ENCODE measurements at places on chromosomes 12 and 14.

DNA sequence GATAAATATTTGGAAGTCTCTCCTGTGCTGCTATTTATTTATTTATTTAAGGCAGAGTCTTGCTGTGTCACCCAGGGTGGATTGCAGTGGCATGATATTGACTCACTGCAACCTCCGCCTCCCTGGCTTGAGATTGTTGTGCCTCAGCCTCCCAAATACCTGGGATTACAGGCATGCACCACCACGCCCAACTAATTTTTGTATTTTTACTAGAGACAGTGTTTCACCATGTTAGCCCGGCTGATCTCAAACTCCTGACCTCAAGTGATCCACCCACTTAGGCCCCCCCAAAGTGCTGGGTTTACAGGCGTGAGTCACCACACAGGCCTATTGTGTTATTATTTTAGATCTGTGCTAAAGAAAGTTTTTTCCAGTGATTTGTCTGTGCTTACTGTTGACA lies 225.2 kb downstream of the CCER1 start:
- no peak for DNase-seq

GRCh38 chr12:109393437-109394345 lies 46.0 kb downstream of the MYO1H start:
- DNase-seq, result peak; percentile 9

GRCh38 chr12:13734584-13735152 lies 246.7 kb downstream of the GRIN2B start:
- no peak for DNase-seq

- peak; percentile 7 for DNase-seq
Measured at GRCh38 chr12:27549801-27550652, 26.0 kb downstream of the PPFIBP1 start.

DNA sequence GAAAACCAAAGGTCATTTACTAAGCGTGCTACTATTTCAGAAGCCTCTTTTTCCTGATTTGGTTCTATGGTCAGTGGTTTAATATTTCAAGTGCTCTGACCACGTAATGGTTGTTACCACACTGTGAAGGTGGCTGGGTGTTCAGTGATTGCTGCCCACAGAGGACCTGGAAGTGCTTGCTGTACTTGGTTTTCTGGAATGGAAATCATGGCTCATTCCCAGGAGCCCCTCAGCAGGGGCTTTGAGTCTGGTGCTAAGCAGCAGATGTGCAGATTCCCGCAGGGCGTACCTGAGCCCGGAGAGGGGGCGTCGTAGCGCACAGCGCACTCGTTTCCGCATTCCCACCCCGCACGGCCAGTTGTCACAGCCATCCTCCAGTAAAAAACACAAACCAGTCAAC lies 50.5 kb downstream of the TRAF3 start:
- DNase-seq, result no peak

- DNase-seq, result no peak
Measured at GRCh38 chr14:85413836-85414526, 116.0 kb upstream of the FLRT2 start.

DNA sequence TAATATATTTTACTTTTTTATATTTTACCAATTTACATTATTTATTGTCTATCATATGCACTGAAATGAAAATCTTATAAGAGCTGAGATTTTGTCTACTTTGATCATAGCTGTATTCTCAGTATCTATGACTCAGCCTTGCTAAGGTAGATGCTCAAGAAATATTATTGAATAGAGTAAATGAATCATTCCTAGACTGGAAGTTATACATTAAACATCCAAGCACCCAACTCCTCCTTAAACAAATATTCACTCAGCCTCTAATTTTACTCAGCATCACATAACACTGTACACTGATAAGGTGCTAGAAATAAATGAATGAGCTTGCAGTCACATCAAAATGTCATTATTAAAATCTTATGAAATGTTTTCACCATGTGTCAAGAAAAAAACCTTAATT lies 1424.9 kb downstream of the LRFN5 start:
- DNase-seq, result no peak

- DNase-seq, result no peak
Measured at GRCh38 chr12:5428332-5429221, 3.3 kb upstream of the NTF3 start.

- DNase-seq, result no peak
Measured at GRCh38 chr12:52298677-52299190, 7.4 kb upstream of the KRT81 start.

GRCh38 chr14:53881161-53881871 lies 75.3 kb downstream of the BMP4 start:
- DNase-seq, result no peak

GRCh38 chr12:65121049-65121955 lies at the start of gene WIF1:
Gene WIF1 (minus strand): TSS chr12:65121305. CDS start chr12:65121191, 114 bp downstream.
- DNase-seq, result peak; percentile 61

- no peak for DNase-seq
Measured at GRCh38 chr12:101563212-101563611, 31.6 kb upstream of the MYBPC1 start.

GRCh38 chr14:56180754-56181542 lies 62.7 kb downstream of the PELI2 start:
- DNase-seq, result no peak

DNA sequence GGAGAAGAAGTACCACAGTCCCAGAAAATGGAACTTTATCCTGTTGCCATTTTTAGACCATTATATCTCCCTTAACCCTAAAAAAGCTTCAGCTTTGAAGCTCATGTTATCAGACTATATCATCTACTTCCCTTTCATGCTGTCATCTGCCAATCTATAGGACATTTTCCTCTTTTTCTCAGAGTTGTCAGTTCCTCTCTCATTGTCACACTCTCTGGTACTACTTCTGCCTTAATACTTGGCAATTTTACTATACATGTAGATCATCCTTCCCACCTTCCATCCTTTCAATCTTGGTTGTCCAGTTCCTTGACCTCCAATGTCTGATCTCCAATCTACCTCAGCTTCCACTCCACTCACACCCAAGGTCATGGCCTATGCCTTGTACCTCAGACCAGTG lies 57.4 kb downstream of the SLC15A5 start:
- DNase-seq, result no peak

DNA sequence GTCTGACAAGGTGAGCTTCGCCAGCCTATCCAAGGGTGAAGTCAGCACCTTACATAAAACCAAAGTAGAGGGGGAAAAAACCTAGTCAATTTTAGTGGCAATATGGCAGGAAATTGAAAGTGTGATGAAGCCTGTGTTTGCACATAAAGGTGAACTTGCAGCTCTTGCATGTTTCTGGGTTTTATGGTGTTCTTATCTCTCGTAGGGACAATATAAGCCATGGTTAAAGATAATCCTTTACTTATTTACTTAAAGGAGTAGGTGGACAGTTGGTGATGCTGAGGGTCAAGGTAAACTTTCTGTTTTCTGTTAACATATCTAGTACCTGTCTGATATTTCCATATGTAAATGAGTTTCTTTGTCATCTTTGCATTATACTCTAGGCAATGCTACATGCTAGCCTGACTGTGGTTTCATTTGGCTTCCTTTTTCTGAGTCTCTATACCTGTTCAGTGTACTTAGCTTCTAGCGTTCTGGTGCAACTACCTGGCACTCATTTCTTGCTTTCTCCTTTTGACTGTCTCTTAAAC lies 32.8 kb downstream of the CCDC91 start:
- DNase-seq, result no peak

- no peak for DNase-seq
Measured at GRCh38 chr12:116389990-116390389, 112.5 kb upstream of the MED13L start.

GRCh38 chr12:108060067-108060466 lies 69.0 kb upstream of the WSCD2 start:
- no peak for DNase-seq

- DNase-seq, result no peak
Measured at GRCh38 chr12:31989571-31990362, 30.6 kb downstream of the RESF1 start.

DNA sequence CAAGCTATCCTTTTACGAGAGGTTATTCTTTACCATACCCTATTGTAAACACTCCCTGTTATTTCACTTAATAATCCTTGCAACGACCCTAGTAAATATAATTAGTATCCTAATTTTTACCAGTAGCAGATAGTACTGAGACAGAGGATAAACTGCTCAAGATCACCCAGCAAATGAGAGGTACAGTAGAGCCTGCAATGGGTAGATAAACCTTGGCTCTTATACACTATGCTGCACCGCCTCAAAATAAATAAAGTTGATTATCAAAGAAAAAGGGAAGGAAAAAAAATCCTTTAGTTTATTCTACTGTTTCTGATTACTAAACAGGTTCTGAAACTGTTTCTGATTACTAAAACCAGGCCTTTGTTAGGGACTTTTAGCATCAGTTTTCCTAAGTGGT lies 22.5 kb downstream of the YBX3 start:
- DNase-seq, result no peak

GRCh38 chr12:89863493-89863938 lies 154.9 kb upstream of the ATP2B1 start:
- no peak for DNase-seq

- no peak for DNase-seq
Measured at GRCh38 chr14:102230481-102231210, 74.3 kb downstream of the MOK start.

GRCh38 chr12:26010293-26010821 lies 51.9 kb downstream of the RASSF8 start:
- no peak for DNase-seq

DNA sequence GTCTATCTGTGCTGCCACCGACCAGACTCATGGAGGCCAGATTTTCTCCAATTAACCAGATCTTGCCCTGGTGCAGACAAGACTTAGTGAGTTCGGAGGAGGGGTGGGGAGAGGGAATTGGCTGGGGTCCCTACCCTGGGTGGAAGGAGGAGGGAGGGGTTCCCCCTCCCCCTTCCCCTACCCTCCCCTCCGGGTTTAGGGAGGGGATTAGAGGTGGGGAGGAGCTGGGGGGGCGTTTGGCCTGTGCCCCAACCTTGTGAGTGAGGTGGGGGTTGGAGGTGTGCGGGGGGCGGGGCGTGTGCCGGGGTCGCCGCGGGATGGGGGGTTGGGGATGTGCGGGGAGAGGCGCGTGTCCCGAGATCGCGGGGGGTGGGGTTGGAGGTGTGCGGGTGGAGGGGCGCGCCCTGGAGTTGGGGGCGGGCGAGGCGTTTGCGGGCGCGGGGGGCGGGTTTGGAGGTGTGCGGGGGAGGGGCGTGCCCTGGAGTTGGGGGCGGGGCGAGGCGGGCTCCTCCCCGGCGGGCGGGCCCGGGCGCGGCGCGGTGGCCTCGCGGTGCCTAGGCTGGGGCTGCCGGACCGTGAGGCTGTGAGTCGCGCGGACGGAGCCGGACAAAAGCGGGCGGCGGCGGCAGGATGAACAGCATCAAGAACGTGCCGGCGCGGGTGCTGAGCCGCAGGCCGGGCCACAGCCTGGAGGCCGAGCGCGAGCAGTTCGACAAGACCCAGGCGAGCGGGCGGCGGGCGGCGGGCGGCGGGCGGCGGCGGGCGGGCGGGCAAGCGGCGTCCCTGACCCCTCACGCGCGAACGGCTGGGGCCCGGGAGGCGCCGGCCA lies at the start of gene HIP1R:
Gene HIP1R (plus strand): TSS at position 537 of the 829 bp plus-strand sequence. CDS start 94 bp downstream, at position 631.
- DNase-seq, result no peak

DNA sequence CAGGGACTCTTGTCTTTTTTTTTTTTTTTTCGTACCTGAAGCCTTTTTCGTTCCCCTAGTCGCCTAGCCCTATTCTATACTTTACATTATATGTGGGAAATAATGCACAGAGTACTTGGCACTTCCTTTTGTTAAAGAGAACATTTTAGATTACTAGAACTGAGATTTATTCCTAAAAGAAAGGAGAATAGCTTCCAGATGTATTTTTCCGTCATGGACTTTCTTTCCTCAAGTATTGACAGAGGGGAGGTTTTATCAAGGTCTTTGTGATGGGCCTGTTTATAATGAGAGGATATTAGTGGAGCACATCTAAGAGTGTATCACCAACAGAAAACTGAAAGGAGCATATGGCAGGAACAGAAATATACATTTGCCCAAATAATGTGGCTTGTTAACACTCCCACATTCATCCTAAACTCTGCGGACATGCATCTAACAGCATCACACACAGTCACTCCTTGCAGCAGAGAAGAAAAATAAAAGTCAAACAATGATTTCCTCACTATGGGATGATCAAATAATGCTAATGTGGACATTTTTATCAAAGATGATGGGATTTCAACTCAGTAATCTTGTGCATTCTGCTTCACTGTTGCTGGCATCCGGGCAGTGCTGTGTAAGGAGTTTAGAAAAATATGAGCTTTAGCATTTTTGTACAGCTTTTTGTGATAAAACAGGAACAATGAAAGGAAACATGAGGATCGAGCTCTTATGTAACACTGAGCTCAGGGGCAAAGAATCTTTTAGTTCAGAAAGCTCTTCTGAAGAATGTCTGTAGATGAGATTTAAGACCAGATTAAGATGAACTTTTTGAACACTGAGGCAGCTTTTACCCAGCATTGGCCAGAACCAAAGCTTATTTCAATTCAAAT lies 183.1 kb downstream of the EGLN3 start:
- DNase-seq, result no peak

DNA sequence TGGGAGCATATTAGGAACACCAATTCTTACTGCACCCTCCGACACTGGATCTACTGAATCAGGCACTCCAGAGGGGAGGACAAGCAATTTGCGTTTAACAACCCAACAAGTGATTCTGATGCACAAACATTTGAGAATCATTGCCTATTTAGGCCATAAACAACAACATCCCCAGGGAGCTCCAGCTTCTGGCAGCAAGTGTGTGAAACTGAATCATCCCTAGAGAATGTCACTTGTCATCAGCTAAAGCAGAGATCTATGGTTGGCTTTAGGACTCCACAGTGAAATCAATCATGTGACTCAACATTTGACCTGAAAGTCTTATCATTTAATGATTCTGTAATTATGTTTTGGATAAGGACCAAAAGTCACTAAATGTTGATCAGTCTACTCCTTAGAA lies 505.0 kb upstream of the FLRT2 start:
- no peak for DNase-seq

GRCh38 chr12:2625289-2625612 lies 169.5 kb upstream of the FKBP4 start:
- no peak for DNase-seq

DNA sequence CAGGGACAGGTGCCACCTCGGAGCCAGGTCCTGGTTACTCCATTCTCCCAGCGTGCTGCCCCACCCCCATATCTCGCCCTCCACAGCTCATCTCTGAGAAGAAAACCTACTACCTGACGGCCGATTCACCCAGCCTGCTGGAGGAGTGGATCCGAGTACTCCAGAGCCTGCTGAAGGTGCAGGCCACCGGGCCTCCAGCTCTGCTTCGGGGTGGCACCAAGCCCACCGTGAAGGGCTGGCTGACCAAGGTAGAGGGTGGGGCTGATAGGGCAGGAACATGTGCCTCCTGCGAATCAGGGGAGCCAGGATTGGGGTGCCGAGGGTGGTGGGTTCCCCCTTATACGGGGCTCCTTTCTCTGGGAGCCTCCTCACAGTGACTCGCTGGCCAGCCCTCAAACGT lies 25.9 kb downstream of the PIGH start:
- DNase-seq, result no peak

All from DMS153 (cell line).